ENCODE measurements at places on chromosomes 3 and 15.

- DNase-seq, result no peak
Observed at GRCh38 chr3:155185631-155186071, 105.5 kb downstream of the MME start.

DNA sequence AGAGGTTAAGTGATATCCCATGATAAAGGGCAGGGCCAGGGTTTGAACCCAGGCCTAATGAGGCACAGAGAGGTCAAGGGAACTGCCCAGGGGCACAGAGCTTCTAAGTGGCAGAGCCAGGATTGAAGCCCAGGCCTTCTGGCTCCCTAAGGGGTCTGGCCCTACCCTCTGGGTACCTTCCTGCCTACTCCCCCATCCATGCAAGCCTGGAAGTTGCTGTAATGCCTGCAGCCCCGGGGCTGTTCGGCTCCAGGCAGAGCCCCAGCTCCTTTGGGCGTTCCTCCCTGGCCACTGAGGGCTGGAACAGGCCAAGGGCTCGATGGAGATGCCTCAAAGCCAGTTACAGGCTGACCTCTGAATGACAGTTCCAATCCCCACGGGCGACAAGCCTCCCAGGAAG lies 4.5 kb downstream of the GRIP2 start:
- DNase-seq, result no peak

DNA sequence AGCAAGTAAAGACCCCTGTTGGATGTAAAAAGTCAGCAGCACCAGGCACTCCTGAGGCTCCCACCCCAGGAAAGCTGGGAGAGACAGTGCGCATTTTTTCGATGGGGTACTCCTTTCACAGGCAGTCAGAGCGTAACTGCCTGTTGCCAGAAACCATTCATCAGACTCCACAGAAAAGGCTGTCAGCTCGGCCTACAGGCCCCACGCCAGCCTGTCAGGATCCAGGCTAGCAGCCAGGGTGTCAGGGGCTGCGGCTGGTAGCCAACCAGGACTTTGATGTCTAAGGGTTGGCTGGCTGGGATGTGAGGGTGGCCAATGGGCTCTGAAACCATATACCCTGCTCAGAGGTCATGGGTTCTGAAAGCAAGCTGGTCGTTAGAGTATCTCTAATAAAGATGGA lies 164.5 kb downstream of the WNT5A start:
- DNase-seq, result no peak

GRCh38 chr3:185693985-185694653 lies 108.0 kb downstream of the SENP2 start:
- no peak for DNase-seq

- peak; percentile 71 for DNase-seq
Observed at GRCh38 chr3:149658744-149659497, 1.1 kb upstream of the WWTR1 start.

DNA sequence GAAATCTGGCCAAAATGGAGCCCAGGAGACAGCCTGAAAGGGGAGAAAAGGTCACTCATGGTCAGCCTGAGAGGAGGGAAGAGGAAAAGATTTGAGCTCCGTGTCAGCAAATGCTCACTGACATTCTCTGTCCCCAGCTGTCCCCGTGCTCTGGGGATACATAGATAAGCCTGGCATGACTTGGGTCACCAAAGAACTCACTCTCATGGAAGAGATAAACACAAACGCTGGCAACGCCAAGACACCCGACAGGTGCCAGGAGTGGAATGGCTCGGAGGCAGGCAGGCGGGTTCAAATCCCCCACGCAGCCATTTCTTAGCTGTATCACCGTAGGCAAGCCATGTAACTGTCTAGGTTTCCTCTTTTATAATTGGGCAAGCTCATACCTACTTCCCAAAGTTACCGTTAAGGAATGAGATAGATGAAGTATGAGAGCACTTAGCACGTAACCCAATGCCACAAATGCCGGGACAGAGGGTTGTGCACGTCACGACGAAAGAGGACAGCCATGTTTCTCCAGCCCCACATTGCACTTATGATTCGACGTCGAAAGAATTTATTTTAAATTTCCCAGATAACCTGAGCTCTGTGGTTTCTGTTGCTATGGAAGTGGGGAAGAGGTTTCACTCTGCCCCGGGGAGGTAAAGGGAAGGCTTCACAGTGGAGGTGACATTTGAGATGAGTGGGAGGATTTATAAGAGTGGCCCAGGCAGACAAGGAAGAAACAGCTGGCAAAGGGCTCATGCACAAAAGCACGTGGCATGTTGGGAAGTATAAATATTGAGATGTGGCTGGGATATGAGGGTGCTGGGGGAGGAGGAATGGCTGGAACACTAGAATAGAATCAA lies 41.4 kb upstream of the TSEN2 start:
- peak; percentile 30 for DNase-seq

- no peak for DNase-seq
Observed at GRCh38 chr3:4855676-4856075, 123.6 kb upstream of the BHLHE40 start.
